ENCODE measurements at places on chromosomes 5 and 9.
A peak's percentile ranks its signal among the peaks of the same experiment; 100 is the strongest.

DNA sequence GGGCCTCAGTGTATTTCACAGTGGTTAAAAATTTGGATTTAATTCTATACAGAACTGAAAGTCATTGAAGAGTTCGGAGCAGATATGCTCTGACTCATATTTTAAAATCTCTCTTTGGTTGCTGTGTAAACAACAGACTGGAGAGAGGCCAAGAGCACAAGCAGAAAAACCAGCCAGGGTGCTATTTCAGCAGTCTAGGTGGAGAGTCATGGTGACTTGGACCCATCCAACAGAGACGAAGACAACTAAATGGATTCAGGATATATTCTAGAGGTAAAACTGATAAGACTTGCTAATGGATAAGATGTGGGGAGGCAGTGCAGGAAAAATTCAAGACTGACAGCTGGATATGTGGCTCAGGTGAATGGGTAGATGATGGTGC lies 168.9 kb downstream of the MAPKAP1 start:
- no peak for DNase-seq

- DNase-seq: no peak
Observed at GRCh38 chr5:153429761-153430380, 60.6 kb upstream of the GRIA1 start.

GRCh38 chr5:151758141-151758429 lies 346 bp downstream of the ATOX1 start:
- DNase-seq: no peak

- no peak for DNase-seq
Observed at GRCh38 chr5:59134471-59135163, 551.7 kb downstream of the RAB3C start.

GRCh38 chr9:133137451-133138231 lies 16.6 kb upstream of the RALGDS start:
- peak; percentile 55 for DNase-seq

- DNase-seq: no peak
Observed at GRCh38 chr9:22136461-22137096, 127.5 kb upstream of the CDKN2B start.

DNA sequence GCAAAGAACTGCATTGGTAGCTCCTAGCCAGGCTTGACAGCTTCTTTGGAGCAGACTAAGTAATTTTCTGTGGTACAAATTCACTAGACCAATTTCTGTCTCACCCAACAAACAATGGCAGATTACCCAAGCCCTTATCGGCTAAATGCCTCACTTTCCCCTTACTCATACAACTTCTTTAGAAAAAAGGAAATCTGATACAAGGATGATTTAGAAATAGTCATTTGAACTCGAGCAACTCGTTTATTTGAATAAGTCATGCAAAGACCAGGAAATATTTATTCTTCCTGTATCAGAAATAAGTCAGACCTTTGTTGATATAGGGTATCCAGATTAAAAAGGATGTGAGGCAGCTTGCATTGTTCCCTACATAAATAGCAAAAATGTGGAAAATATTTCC lies 170.4 kb upstream of the CDH6 start:
- no peak for DNase-seq

DNA sequence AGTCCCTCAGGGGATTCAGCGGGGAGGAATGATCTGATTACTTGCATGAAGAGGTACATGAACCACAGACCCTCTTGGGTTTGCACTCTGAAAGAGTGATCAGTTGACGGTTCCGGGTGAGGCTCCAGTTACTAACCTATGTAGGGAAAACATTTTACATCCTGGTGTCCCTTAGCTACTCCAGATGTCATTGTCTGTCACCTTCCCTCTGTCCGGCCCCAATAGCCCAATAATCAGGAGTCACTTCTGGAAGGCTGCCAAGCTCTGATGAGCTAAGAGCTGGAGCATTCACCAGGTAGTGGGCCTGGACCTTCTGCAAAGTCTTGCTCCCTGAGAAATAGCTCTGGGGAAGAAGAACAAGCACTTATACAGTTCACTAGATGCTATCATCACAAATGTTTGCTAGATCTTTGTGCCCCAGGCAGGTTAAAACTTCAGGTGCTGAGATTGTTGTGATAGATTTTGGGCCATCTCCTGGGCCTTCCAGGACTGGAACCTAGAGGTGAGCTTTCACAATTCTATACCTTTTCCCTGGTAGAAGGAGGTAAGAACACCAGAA lies 64.5 kb downstream of the ENTREP1 start:
- DNase-seq: no peak

GRCh38 chr5:33470544-33470943 lies 29.8 kb downstream of the TARS1 start:
- DNase-seq: no peak

GRCh38 chr9:17894501-17895160 lies 315.8 kb downstream of the SH3GL2 start:
- DNase-seq: no peak

DNA sequence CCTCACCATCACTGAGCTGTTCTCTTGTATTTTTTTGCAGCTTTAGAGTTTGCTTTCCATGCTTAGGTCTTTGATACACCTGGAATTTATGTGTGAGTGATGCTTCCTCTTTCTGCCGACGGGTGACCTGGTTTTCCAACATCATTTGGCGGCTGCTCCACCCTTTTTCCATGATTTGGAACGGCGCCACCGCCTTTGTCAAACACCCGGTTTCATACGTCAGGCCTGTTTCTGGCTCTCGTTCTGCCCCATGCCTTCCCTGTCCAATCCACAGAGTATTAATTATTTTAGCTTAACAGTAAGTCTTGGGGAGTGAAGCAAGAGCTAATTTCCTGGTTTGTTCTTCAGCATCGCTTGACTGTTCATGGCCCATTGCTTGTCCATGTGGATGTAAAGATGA lies 30.2 kb downstream of the CACNA1B start:
- no peak for DNase-seq

GRCh38 chr5:141834331-141834730 lies 43.9 kb downstream of the PCDH1 start:
- DNase-seq: no peak

All from activated T-cell treated with anti-CD3 and anti-CD28 coated beads, Interleukin-2, amount 50 U/mL, for 48 hours (primary cell).